ENCODE measurements at places on chromosomes 2 and 18. TPM values are rescaled to one million over a fixed set of nuclear protein-coding genes. Genes with fewer than 3 reads are reported as not detected.

The SCYGR4 gene
- not detected for total RNA-seq

The DUSP2 gene
- total RNA-seq: 74.9 TPM

The SULT1C4 gene
- not detected for total RNA-seq

The LYPD6B gene
- total RNA-seq: 1.2 TPM

The INO80D gene
- 61.2 TPM for total RNA-seq

The EMILIN1 gene
- 0.52 TPM for total RNA-seq

The CTNNA2 gene
- not detected for total RNA-seq

The LRRC30 gene
- not detected for total RNA-seq

The TMEM37 gene
- total RNA-seq: not detected

DNA sequence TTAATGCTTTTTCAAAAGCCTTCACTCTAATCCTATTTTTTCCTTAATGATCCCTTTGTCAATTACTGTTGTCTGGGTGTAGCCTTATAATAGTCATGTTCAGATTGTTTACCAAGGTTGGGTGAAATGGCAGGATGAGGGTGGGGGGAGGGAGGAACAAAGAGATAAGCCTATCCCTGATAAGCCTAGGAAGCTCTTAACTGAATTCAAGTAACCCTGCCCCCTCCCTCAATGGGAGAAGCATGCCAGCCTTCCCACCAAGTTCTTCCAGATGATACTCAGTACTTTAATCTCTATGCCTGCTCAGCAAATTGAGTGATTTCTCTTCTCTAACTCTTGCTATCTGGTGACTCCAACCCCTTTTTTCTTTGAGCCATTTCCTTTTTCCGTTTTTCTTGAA, 180.3 kb upstream of the ETAA1 start:
- H3K27me3 ChIP-seq: no peaks in the 10 kb centered on the region
- DNase-seq: no peak
- no peaks in the 10 kb centered on the region for H3K36me3 ChIP-seq

DNA sequence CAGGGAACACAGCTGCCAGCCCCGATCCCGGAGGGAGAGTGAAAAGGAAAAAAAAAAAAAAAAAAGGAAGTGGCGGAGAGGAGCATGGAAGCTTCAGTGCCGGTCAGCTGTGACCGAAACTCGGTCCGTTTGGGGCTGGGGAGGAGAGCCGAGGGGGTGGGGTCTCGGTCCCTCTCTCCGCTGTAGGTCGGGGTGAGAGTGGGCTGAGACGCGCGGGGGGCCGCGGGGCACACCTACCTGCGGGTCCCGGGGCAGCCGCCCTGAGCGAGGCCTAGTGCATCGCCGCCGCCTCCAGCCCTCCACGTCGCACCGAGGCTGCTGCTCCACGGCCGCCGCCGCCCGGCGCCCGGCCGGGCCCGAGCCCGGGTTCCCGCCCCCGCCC, 536 bp downstream of the VPS54 start:
- H3K4me3 ChIP-seq: peak overlapping the region; percentile 59
- H3K27me3 ChIP-seq: no peaks in the 10 kb centered on the region
- no peak for DNase-seq
- peaks cover 20% of the 10 kb centered on the region for H3K4me1 ChIP-seq
- no peaks in the 10 kb centered on the region for H3K36me3 ChIP-seq

GRCh38 chr2:221120643-221121042, 451.5 kb downstream of the EPHA4 start:
- H3K27me3 ChIP-seq: no peaks in the 10 kb centered on the region
- DNase-seq: no peak
- H3K4me1 ChIP-seq: no peaks in the 10 kb centered on the region
- no peaks in the 10 kb centered on the region for H3K36me3 ChIP-seq
- H3K4me3 ChIP-seq: no peak overlapping the region

DNA sequence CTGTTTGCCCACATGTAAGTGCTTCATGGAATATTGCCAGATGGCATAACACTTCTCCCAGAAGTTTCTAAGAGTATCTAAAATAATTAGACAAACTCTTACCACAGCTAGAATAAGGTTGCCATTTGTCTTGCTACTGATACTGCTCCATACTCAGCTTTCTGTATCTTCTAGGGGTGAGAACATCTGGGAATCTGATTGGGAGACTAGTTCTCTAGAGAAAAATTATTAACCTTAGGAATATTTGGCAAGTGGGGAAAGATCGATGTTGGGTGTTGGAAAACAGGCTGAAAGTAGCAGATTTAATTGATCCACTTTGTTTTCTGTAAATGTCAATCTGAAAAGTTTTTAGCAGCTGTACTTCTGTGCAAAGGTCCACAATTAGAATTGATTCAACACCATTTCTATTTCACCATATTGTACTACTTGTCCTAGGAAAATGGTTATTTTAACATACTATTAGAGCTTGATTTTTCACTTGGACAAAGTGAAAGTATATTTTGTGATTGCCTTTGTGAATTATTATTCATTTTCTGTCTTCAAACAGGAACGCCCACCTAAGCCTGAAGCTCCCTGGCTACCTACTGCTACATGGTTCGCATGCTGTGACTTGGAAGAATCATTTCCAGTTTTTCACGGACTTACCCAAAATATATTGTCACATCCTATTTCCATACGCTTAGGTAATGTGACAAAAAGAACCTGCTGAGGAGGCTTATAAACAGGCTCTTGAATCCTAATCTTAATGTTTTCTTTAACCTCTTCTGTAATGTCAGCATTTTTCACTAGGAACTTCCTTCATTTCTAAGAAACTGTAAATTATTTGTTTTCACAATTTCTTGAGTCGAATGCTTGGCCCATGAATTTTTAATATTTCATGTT, 147.7 kb downstream of the TRABD2A start:
- DNase-seq: no peak
- no peaks in the 10 kb centered on the region for H3K36me3 ChIP-seq
- no peak overlapping the region for H3K4me3 ChIP-seq

- H3K27me3 ChIP-seq: peaks cover 4% of the 10 kb centered on the region
- H3K27ac ChIP-seq: no peak overlapping the region
- no peak overlapping the region for H3K4me3 ChIP-seq
- DNase-seq: no peak
- no peaks in the 10 kb centered on the region for H3K36me3 ChIP-seq
- no peaks in the 10 kb centered on the region for H3K4me1 ChIP-seq
Observed at GRCh38 chr2:120871881-120872620, 136.4 kb downstream of the GLI2 start.

DNA sequence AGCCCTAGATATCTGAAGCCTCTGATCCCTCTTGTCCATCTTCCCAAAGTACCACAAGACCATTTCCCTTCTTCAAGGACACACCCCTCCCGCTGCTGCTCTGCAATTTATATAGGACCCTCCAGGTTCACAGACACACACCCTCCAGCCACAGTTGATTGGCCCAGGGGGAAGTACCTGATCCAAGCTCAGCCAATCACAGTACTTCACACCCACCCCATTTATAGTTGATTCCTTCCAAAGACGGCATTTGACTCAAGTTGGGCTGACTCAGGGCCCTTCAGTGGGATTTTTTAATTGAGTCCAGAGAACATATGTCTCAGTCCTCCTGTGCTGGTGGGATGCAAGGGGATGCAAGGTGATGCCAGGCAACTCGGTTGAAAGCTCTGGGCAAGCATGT, 59.2 kb downstream of the GYPC start:
- H3K27me3 ChIP-seq: no peaks in the 10 kb centered on the region
- no peak for DNase-seq
- no peak overlapping the region for H3K4me3 ChIP-seq
- H3K36me3 ChIP-seq: no peaks in the 10 kb centered on the region
- peaks cover 9% of the 10 kb centered on the region for H3K4me1 ChIP-seq

- H3K27ac ChIP-seq: no peak overlapping the region
- DNase-seq: no peak
- no peaks in the 10 kb centered on the region for H3K27me3 ChIP-seq
- no peaks in the 10 kb centered on the region for H3K36me3 ChIP-seq
Observed at GRCh38 chr2:237558961-237559641, 7.3 kb upstream of the PRLH start.

DNA sequence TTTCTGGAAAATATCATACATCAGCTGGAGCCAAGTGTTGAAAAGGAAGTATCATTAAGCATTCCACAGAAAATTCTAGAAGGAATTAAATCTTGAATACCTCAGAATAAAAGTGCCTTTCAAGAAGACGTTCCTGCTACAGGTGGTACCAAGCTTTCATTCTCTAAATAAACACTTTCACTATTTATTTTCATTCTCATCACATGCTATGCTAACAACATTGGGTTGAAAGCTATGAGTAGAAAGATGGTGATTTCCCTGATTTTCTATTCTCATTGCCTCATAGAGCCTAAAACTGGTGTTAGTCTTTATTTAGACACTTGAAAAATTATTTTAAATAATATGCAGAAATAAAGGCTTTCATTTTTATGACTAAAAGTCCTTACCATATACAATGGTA, 324.7 kb downstream of the LRP1B start:
- H3K27ac ChIP-seq: no peak overlapping the region
- no peak overlapping the region for H3K4me3 ChIP-seq
- no peaks in the 10 kb centered on the region for H3K36me3 ChIP-seq
- no peaks in the 10 kb centered on the region for H3K4me1 ChIP-seq
- no peaks in the 10 kb centered on the region for H3K27me3 ChIP-seq

DNA sequence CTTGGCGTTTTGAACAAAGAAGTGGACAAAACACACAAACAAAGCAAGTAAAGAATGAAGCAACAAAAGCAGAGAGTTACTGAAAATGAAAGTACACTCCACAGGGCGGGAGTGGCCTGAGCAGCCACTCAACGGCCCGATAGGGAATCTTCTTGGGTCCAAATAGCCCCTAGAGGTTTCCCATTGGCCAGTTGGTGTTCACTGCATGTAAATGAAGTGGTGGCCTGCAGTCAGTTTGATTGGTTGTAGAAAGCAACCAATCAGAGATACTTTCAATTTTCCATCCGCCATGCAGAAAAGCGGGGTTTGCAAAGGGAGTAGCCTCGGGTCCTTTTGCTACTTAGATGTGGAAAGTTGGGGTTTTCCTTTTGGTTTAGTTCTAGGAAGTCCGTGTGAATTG, 31.6 kb downstream of the CYBRD1 start:
- H3K27me3 ChIP-seq: no peaks in the 10 kb centered on the region
- H3K4me3 ChIP-seq: no peak overlapping the region
- no peaks in the 10 kb centered on the region for H3K4me1 ChIP-seq
- DNase-seq: no peak
- no peak overlapping the region for H3K27ac ChIP-seq
- no peaks in the 10 kb centered on the region for H3K36me3 ChIP-seq

GRCh38 chr2:201220102-201220570, 37.2 kb downstream of the CASP10 start:
- no peak overlapping the region for H3K4me3 ChIP-seq
- H3K4me1 ChIP-seq: peaks cover 12% of the 10 kb centered on the region
- DNase-seq: peak; percentile 51
- no peaks in the 10 kb centered on the region for H3K27me3 ChIP-seq
- H3K36me3 ChIP-seq: peaks cover 5% of the 10 kb centered on the region

DNA sequence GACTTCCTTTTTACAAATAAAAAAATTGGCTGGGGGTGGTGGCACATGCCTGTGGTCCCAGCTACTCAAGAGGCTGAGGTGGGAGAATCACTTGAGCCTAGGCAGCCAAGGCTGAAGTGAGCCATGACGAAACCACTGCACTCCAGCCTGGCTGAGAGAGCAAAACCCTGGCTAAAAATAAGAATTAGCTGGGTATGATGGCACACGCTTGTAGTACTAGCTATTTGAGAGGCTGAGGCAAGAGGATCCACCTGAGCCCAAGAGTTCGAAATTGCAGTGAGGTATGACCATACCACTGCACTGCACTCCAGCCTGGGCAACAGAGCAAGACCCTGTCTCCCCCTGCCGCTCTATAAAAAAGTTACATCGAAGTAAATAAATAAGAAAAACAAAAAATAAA, 33.7 kb downstream of the GFPT1 start:
- no peaks in the 10 kb centered on the region for H3K4me1 ChIP-seq
- DNase-seq: no peak
- H3K4me3 ChIP-seq: no peak overlapping the region
- H3K36me3 ChIP-seq: peaks cover 7% of the 10 kb centered on the region
- H3K27me3 ChIP-seq: no peaks in the 10 kb centered on the region

- H3K27me3 ChIP-seq: peaks cover 5% of the 10 kb centered on the region
- no peaks in the 10 kb centered on the region for H3K4me1 ChIP-seq
- H3K36me3 ChIP-seq: no peaks in the 10 kb centered on the region
- H3K27ac ChIP-seq: no peak overlapping the region
Observed at GRCh38 chr2:128466776-128467175, 148.1 kb upstream of the HS6ST1 start.

DNA sequence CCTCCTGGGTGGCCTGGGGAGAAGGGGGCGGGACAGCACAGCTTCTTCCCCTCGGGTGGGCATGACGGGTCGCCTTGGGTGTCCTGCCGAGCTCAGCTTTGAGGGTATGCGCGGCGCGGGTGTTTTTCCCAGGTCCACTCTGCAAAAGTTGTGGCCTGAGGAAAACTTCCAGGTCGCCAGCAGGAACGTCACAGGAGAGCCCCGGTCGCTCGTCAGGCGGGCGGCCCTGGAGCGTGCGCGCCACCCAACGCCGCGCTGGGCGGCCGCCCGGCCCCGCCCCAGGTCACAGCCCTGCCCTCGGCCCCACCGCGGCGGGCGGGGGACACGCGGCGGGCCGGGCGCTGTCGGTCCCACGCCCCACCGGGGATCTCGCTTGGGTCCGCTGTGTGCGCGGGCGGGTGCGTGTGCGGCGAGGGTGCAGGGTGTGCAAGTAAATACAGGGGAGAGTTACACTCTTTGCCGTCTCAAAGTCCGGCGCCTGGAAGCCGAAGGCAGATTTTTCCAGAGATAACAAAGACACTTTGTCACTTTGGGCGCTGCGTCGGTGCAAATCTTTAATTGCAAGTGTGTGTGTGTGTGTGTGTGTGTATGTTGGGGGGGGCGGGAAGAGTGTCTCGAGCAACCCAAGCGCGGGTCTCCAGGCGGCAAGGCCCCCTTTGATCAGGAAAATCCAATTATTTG, 616 bp upstream of the SP5 start:
- H3K27me3 ChIP-seq: no peaks in the 10 kb centered on the region
- H3K4me3 ChIP-seq: no peak overlapping the region
- DNase-seq: peak; percentile 19
- H3K36me3 ChIP-seq: no peaks in the 10 kb centered on the region

DNA sequence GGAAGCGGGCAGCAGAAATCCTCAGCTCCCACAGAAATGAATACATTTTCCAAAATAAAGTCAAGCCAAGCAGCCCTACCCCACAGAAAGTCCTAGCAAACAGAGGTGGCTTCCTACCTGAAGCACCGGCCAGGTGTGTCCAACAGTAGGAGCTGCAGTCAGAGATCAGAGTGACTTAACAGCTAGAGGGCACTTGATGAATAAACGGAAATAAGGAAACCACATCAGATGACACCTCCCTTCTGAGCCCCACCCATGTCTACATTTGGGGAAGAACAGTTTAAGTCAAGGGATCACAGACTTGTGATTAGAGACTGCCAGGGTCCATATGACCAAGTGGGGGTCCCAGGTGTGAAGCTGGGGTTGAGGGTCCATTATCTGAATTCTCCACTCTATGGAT, at the start of gene CXCR1:
CXCR1 (minus strand) TSS at position 172 of the 400 bp plus-strand sequence. CDS start 1,751 bp downstream, outside the sequence.
- no peaks in the 10 kb centered on the region for H3K27me3 ChIP-seq
- no peaks in the 10 kb centered on the region for H3K36me3 ChIP-seq
- no peak within 1 kb of the TSS for H3K27ac ChIP-seq
- H3K4me3 ChIP-seq: peak within 1 kb of the TSS; percentile 18

DNA sequence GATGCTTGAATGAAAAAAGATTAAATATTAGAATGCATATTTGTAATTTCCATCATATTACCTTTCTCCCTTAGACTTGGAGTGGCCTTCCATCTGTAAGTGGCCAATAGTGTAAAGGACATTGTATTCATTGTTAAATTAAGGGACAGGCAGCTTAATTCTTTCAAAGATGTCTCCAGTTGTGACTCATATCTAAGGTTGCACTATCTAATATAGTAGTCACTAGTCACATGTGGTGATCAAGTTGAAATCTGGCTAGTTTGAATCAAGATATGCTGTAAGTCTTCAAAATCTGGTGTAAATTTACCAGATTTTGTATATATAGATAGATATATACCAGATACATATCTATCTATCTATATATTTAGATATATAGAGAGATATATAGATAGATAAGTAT, 52.4 kb upstream of the AGPS start:
- no peak overlapping the region for H3K4me3 ChIP-seq
- H3K27ac ChIP-seq: no peak overlapping the region
- no peaks in the 10 kb centered on the region for H3K36me3 ChIP-seq
- H3K27me3 ChIP-seq: no peaks in the 10 kb centered on the region
- H3K4me1 ChIP-seq: peaks cover 4% of the 10 kb centered on the region
- DNase-seq: no peak
